Smooth muscle cell of the brain vasculature (primary cell): ENCODE measurements at places on chromosomes 11 and 22.
A peak's percentile ranks its signal among the peaks of the same experiment; 100 is the strongest.

- no peak for DNase-seq
Observed at GRCh38 chr11:8810540-8811301, 100.3 kb upstream of the AKIP1 start.

DNA sequence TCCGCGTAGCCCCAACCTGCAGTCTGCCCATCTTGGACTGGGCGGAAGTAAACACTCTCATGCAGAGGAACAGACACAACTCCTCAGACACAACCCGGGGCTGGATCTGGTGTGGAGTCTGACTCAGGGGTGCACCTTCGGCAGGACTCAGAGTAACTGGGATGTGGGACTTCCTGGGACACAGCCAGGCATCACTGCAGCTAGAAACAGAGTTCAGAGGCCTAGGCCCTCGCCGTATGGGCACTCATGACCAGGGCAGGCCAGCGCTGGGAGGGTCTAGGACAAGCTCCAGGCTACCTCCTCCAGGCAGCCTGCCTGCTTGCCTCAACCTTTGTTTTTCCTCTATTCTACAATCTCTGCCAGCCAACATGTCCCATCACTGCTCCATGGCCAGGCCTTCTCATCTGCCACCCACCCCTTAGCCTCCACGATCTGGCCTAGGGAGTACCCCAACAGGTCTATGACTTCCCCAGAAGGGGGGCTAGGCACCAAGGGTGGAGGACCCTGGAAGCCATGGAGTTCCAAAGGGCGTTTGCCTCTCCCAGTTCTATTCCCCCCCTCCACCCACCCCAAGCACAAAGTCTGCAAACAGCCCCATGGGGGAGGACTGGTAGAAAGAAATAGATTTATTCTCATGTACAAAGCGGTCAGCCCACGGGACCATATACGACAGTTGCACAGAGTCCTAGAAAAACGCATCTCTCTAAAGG lies 98.5 kb downstream of the PDE2A start:
- DNase-seq, result no peak

DNA sequence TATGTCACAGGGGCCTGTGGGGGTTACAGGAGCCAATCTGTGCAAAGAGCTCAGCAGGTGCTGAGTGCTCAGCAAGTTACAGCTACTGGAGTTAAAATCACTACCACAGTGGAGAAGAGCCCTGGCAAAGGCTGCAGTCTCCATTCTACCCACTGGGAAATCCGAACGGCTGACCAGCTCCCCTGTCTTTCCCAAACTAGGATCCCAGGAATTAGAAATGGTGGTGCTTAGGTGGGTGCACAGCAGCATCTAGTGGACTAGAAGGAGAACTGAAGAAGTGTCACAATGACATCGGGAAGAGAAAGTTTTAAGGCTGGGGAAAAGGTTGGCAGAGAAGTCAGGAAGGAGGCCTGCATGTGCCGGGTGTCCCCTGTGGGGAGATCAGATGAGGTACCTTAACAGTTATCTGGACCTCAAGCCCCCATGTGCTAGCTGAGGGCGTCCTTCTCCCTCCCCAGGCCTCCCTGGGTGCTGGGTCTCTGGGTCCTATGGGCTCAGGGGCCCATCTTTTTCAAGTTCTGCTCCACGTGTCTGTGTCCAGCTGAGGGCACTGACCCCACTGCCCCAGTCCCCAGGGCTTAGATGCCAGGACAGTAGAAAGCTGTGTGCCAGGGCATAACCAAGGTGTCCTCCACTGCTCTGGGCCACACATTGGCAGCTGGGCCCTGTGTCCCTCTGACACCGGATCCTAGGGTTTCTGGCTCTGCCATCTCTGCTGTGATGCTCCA lies 1.9 kb downstream of the PIWIL3 start:
- DNase-seq, result peak; percentile 9

DNA sequence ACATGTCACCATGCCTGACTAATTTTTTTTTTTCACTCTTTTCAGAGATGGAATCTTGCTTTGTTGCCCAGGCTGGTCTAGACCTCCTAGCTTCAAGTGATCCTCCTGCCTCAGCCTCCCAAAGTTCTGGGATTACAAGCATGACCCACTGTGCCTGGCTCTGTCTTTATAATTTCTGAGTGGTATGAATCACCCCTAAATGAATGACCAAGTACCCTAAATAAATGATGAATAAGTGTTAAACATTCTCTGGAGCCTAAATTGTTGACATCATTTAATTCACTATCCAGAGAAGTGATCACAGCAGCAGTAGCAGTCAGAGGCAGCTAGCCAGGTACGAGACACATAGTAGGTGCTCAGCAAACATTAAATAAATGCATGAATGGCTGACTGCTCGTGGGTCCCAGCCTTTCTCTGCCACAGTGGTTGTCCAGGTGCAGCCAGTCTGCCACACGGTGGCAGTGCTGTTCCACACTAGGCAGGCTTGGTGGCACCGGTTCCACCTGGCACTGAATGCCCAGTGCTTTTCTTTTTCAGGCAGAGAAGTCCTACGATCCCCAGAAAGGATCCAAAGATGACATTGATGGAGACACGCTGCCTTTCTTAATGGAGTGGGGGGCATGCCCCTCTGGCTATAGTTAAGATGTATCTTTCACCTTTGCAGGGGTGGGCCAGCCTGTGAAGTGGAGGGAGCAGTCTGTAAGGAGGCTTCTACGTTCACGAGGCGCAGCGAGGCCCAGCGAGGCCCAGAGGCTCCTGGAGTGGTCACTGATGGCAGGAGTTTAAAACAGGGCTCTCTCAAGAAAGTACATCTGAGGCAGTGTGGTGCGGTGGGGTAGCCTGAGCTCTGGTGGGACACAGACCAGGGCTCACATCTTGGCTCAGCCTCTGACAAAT lies 8.7 kb upstream of the TTC12 start:
- DNase-seq, result no peak

- DNase-seq, result no peak
Observed at GRCh38 chr11:85627332-85627997, at the start of gene DLG2. Gene DLG2, minus strand, starts transcription at chr11:85627344.

- no peak for DNase-seq
Observed at GRCh38 chr11:56197367-56197766, 20.9 kb downstream of the OR5J2 start.

DNA sequence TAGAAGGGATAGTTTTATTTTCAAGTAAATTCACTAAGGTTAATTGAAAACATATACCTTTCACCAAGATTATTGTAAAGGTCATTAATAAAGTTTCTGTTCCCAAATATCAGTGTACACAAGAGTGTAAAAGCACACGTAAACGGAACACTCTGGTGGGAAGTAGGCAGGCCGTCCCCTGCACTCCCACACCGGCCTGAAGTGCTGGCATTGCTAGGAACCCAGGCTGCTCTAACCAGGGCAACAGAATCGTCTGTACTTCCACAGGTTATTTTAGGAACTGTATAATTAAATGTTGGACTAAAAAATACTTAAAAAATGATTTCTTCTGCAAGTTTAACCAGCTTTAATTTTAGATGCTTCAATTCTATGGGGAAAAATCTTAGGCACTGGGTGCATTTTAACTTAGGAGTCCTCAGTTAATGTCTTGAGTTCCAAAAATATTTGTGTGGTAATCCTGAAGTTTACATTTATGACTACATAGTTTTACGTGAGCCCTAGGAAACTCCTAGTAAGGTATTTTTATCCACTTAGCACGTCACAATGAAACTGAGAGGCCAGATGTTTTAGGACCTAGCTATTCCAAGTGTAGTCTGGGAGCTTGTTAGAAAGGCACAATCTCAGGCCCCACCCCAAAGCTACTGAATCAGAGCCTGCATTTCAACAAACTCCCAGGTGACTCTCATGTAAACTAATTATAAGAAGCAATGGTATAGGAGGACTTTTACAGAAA lies 31.2 kb downstream of the KMT5B start:
- DNase-seq, result no peak

DNA sequence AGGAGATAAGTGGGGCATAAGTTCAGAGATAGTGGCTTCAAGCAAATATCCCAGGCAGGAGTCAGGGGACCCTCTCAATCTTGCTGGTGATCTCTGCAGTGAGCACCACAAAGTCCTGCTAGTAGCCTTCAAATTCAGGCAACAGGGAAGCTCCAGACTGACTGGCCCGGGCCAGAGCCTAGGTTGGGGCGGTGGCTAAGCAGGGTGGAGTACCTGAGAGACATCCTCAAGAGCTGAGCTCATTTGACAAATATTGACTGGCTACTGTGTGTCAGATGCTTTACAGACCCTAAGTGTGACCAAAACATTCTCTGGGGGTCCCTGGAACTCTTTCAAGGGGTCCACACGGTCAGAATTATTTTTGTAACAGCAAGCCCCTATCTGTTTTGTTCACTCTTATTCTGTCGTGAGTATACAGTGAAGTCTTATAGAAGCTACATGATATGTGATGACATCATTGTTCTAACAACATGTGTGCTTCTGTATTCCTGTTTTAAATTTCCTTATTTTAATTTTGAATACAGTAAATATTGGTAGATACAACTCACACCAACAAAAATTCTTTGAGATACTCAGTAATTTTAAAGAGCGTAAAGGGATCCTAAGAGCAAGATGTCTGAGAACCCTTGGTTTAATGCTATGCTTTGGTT lies 71.6 kb downstream of the APIP start:
- no peak for DNase-seq

- no peak for DNase-seq
Observed at GRCh38 chr11:35927682-35928081, 16.2 kb upstream of the LDLRAD3 start.
